ENCODE measurements at places on chromosomes 13 and 19. TPM values are rescaled to one million over a fixed set of nuclear protein-coding genes. Genes with fewer than 3 reads are reported as not detected.

DNA sequence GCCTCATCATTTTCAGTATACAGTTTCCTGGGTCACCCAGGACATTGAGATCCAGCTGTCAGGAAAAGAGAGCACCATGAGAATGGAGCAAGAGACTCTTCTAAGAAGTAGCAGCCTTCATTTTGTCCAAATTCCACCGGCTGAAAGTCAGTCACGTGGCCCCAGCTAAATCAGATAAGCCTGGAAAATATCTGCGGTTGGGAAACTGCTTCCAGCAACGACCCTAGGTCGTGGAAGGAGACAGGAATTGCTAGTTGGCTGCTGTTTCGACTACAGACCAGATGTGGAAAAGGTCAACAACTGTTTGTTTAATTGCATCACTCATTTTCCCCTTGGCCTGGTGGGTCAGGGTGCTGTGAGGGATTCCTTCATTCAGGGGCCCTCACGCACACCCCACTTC lies 107.0 kb downstream of the ZNF536 start:
- no peak for DNase-seq

Gene SUGT1
- 68.0 TPM for total RNA-seq

DNA sequence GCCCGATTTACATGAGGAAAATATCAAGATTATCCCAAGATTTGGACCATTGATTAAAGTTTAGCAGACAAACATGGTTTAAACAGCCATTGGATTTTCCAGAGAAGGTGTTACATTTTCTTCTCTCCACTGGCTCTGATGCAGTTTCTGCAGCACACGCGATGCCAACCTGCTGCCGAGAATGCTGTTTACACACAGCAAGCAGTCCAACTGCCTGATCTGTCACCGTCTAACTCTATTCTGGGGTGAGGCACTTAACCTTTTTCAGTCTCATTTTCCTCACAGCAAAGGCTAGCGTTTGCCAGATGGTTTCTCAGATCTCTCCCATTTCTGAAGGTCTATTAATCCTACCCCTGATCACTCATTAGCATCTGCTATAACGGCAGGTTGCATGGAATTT lies 763.5 kb upstream of the GPC6 start:
- no peak for DNase-seq

Gene GPR4
- not detected for total RNA-seq

- DNase-seq, result no peak
Measured at GRCh38 chr19:30360376-30361106, 11.6 kb upstream of the ZNF536 start.

Gene FXYD1
- not detected for total RNA-seq

Gene RHPN2
- 33.9 TPM for total RNA-seq

DNA sequence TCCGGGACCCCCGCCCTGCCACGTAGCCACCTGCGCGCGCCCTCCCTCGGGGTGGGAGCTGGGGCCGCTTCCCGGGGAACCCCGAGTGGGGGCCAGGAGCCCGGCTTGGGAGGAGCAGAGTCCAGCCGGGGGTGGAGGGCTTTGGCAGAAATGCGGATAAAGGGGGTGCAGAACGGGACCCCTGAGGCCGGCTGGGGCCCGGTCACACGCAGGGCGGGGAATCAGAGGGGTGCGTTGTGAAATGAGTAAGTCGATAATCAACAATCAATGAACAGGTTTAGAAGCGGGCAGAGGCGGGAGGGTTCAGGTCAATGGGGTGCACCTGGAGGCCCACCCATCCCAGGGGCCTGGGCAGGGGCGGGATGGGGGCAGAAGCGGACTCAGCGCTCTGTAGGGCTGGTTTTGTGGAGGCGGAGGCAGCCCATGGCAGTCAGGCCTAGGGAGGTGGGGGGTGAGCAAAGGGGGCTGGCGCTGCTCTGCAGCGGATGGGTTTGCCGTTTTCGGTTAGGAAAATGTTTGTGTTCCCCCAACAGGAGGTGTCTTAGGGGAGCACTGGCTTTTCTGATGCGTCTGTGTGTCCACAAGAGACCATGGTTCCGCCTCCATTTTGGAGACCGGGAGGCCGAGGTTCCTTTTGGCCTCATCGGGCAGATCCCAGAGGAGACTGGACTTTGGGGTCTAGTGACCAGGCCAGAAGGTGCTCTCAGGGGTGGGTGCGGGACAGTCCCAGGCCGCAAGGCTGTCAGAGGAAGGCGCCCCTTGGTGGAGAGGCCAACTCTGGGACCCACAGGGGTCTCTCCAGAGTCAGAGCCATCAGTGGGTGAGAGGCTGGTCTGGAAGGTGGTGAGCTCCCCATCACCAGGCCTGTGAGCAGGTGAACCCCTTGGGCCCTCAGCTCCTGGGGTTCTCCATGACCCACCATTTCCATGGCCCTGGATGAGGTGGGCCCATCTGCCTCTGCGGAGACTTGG lies 683 bp upstream of the DIRAS1 start:
- no peak for DNase-seq
